ENCODE measurements at places on chromosomes 1 and 21. TPM values are rescaled to one million over a fixed set of nuclear protein-coding genes. Genes with fewer than 3 reads are reported as not detected.

CFAP74 gene
- total RNA-seq: not detected

MEX3A gene
- 0.22 TPM for total RNA-seq

HES3 gene
- total RNA-seq: not detected

PCSK9 gene
- 0.11 TPM for total RNA-seq

CA6 gene
- not detected for total RNA-seq

VHLL gene
- total RNA-seq: not detected

DNA sequence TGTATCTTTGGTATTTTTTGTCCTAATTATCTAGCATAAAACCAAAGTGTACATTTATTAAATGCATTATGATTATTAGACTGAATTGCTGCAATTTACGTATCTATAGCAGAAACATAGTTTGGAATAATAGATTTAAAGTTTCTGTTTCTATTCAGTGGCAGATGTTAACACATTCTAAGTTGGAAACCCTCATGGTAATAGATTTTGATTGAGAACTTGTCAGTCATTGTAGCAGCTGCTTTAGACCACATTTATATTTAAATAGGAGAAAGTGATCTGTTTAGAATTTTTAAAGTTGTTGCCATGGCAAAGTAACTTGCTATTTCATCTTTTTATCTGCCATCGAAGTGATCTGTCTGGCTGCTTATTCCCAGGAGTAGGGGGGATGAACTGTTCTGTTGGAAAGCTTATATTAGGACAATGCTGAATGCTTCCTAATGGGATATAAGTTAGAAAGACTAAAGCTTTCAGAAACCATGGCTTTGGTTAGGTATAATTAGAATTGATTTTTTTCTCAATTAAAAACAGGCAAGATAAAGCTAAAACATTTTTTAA is 61.6 kb downstream of the HS2ST1 start:
- DNase-seq: no peak

- DNase-seq: no peak
Observed at GRCh38 chr1:37282764-37283163, 191.6 kb upstream of the ZC3H12A start.

DNA sequence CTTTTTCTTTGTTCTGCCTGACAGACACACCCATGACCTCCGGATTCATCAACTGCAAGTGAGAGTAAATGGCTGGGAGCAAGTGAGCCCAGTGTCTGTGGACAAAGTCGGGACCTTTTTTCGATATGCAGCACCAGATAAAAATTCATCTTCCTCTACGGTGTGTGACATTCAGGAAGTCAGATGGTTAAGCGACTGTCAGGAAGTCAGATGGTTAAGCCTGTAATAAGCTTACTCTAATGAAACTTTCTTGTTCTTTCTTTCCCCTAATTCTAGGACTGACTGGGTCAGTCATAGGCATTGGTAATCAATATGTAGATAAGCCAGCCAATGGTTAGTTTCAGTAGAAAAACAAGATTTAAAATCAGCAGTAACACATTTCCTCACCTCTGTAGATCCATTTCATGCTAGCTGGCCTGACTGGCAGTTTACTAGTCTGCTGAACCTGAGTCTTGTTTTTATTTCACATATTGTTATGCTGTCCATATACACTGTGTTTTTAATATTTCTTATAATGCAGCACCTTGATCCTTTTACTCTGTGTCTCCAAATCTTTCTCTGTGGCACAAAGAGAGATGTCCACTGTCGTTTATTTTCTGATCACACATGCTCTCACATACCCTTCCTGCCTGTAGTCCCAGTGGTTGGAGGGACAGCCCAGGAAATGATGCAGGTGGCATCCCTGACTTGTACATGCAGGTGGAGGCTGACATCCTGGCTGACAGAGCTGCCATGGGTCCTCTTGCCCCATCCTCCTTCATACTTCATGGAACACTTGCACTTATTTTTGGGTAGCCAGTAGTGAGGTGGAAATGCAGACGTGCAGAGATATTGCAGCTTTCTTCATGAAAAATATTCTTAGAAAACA is 115.8 kb downstream of the VPS13D start:
- DNase-seq: no peak

- DNase-seq: no peak
Observed at GRCh38 chr1:159279773-159280172, 22.4 kb upstream of the FCER1A start.

DNA sequence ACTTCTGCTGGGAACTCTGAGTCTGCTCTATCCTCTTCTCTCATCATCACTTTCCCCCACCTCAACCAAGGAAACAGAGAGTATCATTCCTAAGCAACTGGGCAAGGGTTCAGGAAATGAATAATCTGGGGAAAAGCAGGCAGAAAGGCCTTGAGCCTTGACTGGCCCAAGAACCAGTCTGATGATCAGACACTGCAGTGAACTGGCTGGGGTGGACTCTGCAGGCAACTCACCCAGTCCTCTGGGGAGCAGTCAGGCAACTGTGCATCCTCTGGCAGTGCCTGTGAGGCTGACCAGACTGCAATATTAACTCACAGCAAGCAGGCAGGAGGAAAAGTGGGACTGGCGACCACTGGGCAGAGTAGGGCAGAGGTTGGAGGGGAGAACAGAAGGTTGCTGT is 991 bp downstream of the ANKRD35 start:
- DNase-seq: peak; percentile 88

DNA sequence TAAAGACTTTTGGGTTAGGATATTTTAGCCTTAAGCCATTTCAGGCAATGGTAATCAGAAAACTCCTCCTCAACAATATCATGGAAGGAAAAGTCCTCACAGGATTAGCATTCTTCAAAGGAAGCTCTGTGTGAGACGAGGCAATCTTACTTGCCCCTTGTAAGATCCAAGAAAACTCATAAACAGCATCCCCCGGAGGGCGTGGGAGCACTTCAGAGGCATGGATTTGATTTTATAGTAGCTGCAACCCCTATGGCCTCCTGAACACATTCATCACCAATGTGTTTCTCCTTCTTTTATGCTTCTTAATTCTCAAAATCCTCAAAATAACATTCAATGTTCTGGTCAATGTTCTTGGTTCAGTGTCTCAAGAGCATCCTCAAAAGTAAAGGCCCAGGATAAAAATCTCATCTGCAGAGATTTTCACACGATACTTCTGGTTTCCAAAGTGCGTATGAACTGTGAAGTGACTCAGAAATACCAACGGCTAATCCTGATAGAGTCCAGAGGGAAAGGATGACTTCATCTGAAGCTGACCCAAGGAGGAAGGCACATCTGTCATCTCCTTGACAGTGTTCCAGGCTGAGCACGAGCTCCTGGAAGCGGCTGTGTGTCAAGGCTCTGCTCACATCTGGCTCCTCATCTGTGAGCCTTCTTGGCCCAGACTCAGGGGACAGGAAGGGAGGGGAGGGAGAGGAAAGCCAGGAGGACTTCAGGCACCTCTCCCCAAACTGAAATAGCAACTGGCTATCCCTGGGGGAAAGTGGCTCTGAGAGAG is 49.3 kb upstream of the PSEN2 start:
- peak; percentile 99 for DNase-seq

DNA sequence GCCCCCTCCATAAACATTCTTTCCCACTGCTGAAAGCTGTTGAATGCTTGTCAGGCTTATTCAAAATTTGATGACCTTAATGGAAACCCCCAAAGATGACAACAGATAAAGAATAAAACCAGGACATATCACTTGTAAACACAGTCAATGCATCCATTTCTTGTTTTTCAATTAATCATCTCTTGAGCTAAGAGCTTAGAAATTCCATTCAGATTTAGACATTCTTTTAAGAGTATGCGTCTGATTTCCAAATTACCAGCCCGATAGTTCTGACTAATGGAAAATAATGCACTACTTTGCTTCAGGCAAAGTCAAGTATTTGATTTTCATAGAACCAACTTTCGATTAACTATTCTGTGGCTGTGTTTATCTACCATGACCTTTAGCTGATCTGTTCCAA is 100.6 kb upstream of the RUNX1 start:
- DNase-seq: peak; percentile 83

DNA sequence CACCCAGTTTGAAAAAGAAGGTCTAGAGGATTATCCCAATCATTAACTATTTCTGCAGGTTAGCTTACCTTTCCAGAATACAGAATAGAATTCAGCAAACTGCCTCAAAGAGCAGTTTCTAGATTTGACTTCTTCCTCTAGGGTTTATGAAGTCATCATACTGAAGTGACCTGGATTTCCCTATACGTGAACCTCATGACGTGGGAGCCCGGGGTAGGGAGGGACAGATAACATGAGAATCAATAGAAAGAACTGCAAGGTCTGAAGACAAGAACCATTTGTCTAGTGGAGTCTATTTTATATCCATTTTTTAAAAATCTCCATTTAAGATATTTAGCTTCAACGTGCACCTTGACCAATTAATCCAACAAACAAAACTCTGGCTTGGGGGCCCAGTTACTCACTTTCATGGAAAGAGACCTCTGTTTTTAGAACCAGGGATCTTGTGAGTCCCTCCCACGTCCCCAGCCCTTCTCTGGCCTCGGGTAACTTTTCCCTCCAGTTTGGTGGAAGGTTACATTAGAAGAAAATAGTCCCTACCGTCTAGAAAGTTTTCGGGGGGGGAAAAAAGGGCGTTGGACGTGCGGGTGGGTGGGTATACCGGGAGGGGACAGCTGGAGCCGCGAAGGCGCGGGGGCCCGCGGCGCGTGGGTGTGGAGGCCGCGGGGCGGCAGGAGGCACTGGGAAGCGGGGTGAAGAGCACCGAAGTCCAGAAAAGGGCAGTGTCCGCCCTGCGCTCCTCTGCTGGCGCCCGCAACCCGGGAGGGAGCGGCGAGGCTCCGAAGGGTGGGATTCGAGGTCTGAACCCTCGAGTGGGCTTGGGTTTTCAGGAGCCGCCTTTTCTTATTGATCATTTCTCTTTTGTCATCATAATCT is 13.8 kb upstream of the POGZ start:
- DNase-seq: peak; percentile 56

DNA sequence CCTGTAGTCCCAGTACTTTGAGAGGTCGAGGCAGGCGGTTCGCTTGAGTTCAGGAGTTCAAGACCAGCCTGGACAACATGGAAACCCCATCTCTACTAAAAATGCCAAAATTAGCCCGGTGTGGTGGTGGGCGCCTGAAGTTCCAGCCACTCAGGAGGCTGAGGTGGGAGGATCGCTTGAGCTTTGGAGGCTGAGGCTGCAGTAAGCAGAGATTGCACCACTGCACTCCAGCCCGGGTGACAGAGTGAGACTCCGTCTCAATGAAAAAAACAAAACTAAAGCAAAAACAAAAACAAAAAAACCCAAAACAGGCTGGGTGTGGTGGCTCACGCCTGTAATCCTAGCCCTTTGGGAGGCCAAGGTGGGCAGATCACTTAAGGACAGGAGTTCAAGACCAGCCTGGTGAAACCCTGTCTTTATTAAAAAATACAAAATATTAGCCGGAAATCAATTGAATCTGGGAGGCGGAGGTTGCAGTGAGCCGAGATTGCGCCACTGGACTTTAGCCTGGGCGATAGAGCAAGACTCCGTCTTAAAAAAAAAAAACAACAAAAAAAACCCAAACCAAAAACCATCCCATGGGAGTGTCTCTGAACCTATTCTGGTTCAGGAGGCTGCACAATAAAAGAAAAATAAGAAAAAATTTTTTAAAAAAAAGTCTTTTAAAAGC is 1.7 kb upstream of the CGN start:
- DNase-seq: no peak

DNA sequence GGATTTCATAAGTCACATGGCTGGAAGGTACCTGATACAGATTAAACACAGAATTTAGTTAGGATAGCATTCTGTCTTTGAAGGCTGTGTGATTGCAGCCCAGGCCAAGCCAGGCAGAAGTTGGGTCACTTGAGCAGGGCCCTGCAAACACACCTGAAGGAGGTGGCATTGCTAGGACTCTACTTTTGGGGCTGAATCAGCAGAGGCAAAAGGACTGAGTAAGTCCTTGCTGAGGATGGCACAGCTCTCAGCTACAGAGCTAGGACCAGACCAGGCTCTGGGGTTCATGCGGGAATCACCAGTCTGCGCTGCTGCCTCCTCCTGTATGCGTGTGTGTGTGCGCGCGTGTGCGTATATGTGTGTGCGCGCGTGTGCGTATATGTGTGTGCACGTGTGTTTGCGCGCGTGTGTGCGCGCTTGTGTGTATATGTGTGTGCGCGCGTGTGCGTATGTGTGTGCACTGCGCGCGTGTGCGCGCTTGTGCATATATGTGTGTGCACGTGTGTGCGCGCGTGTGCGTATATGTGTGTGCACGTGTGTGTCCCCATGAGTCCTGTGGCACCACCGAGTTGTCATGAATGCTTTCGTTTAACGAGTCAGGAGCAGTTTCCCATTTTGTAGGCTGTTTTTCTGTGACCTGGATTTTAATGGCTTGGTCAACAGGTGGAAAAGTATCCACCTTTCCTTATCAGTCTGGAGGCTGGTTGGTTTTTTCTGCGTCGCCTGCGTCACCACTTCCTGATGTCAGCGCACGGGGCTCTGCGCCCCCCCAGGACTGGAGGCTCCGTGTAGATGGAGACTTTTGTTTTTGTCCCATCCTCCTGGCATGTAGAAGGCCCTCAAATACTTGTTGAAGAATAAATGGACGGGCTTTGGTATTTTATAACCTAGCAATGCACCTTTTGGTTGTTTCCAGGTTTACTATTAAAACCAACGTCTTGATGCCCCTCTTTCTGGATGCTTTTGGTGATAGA is 34.7 kb downstream of the ADARB1 start:
- no peak for DNase-seq

DNA sequence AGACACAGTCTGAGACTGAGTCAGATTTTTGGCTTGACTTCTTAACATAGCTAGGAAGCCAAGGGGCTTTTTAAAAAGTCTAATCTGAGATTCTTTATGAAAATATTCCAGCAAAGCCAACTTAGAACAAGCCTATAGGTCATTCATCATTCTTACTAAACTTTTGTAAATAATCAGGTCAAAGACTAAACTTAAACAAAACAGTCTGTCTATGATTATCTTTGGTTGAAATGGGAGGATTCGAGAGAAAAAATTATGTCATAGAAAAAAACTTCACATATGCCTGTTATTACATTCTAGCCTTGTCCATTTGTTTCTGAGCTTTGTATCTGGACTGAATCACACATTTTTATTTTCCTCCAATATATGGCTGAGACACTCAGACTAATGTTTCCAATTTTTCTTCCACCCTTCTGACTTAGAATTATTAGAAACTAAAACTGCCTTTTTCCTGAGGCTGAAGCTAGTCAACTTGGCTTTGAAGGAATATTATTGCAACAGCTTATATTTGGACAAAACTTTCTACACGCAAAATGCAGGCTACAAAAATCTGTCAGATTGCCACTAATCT is 83.3 kb downstream of the ETS2 start:
- DNase-seq: peak; percentile 14

GRCh38 chr21:16620786-16621320 is 891.1 kb downstream of the USP25 start:
- DNase-seq: no peak

DNA sequence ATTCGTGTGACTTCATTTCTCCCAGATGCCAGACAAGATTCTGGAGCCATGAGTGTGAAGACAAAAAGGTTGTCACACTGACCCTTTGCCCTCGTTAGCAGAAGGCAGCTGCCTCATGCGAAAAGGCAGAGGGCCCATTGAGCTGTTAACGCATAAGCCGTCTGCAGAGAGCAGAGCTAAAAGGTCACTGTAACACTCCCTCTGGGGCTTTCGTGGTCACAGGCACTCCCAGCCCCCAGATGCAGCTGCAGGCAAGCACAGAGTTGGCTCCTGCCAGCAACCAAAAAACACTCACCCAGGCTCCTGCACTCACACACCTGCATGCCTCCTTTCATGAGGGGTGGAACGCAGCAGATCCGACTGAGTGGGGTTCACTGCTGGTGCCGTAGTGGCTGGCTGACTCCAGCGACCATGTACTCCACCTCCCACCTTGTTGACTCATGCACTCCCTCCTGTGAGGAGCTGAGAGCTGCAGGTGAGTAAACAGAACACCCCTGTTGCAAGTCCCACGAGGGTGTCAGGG is 287.5 kb downstream of the SMYD3 start:
- DNase-seq: no peak

Data from GM23248 (cell line).